ENCODE measurements at places on chromosomes 12 and 14.

DNA sequence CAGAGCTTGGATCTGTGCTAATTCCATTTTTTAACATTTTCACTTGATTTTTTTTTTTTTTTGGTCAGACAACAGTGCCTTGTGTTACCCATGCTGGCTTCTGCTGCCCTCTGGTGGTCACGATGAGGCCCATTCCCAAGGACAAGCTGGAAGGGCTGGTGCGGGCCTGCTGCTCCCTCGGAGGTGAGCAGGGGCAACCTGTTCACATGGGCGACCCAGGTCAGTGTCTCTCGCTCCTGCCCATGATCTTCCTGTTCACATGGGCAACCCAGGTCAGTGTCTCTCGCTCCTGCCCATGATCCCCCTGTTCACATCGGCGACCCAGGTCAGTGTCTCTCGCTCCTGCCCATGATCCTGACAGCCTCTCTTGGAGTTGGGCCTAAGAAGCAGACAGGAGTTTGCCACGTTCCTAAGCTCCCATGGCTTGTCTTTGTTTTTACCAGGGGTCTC lies 59.4 kb downstream of the DGLUCY start:
- H3K4me3 ChIP-seq = no peak overlapping the region
- H3K27me3 ChIP-seq = no peaks in the 10 kb centered on the region
- peak; percentile 90 for DNase-seq
- no peaks in the 10 kb centered on the region for H3K36me3 ChIP-seq

- H3K27ac ChIP-seq = peak within 1 kb of the TSS; percentile 80
- H3K4me1 ChIP-seq = peaks cover 11% of the 10 kb centered on the region
- no peaks in the 10 kb centered on the region for H3K36me3 ChIP-seq
Measured at GRCh38 chr14:91947475-91948184, at the start of gene FBLN5. Gene FBLN5 (minus strand): TSS chr14:91947694. CDS start chr14:91947229, 465 bp downstream.

- H3K27me3 ChIP-seq = no peaks in the 10 kb centered on the region
- no peaks in the 10 kb centered on the region for H3K4me1 ChIP-seq
- no peaks in the 10 kb centered on the region for H3K36me3 ChIP-seq
- H3K27ac ChIP-seq = no peak overlapping the region
- H3K4me3 ChIP-seq = no peak overlapping the region
- no peak for DNase-seq
Measured at GRCh38 chr14:30791522-30792351, 82.6 kb upstream of the COCH start.

- no peak for DNase-seq
- peaks cover 5% of the 10 kb centered on the region for H3K4me1 ChIP-seq
- no peaks in the 10 kb centered on the region for H3K36me3 ChIP-seq
- no peaks in the 10 kb centered on the region for H3K27me3 ChIP-seq
Measured at GRCh38 chr12:27236498-27236897, 7.6 kb upstream of the STK38L start.

DNA sequence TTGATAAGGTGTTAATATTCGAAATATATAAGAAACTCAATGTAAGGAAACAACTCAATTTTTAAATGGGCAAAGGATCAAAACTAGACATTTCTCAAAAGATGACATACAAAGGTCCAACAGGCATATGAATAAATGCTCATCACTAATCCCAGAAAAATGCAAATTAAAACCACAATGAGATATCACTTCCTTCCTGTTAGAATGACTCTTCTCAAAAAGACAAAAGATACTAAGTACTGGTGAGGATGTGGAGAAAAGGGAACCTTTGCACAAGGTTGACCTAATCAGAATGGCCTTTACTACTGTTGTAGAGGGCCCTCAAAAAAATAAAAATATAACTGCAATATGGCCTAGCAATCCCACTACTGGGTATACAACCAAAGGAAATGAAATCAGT lies 383.4 kb downstream of the KCNH5 start:
- no peaks in the 10 kb centered on the region for H3K36me3 ChIP-seq
- DNase-seq = no peak
- H3K27me3 ChIP-seq = peaks cover 25% of the 10 kb centered on the region
- peaks cover 44% of the 10 kb centered on the region for H3K4me1 ChIP-seq

GRCh38 chr12:33486058-33486457 lies 46.4 kb upstream of the SYT10 start:
- H3K4me1 ChIP-seq = peaks cover 6% of the 10 kb centered on the region
- no peak overlapping the region for H3K27ac ChIP-seq
- no peak for DNase-seq
- no peaks in the 10 kb centered on the region for H3K36me3 ChIP-seq
- H3K4me3 ChIP-seq = no peak overlapping the region
- no peaks in the 10 kb centered on the region for H3K27me3 ChIP-seq

- H3K27ac ChIP-seq = no peak overlapping the region
- H3K4me3 ChIP-seq = no peak overlapping the region
- no peak for DNase-seq
Measured at GRCh38 chr12:65566751-65567150, 257.5 kb upstream of the HMGA2 start.

DNA sequence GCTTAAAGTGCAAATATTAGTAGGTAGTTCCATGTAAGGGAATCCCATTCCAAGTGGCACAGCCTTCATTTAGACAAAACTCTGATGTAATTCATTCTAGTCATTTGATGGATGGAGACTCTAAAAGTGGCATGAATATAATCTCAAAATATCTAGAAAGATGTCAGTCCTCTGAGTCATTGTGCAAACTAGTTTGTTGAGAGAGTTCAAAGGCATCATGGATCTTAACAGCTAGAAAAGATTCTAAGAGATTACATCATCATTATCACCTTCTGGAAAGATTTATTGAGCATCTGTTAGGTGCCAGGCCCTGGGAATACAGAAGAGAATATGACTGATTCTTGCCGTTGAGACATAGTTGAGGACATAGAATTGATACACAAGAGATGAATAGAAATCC lies 30.7 kb downstream of the CRADD start:
- H3K4me3 ChIP-seq = no peak overlapping the region
- H3K27me3 ChIP-seq = no peaks in the 10 kb centered on the region
- no peak overlapping the region for H3K27ac ChIP-seq
- H3K4me1 ChIP-seq = no peaks in the 10 kb centered on the region
- DNase-seq = no peak

Measured in GM23338 (cell line).